Activated naive CD8-positive, alpha-beta T cell treated with anti-CD3 and anti-CD28 coated beads, Interleukin-2, amount 10 ng/mL, durations not matched to agents 7 days and 5 days (primary cell): ENCODE measurements at places on chromosomes 7 and 10. TPM values are rescaled to one million over a fixed set of nuclear protein-coding genes. Genes with fewer than 3 reads are reported as not detected.
A peak's percentile ranks its signal among the peaks of the same experiment; 100 is the strongest.

GRCh38 chr7:132225216-132226030, 350.8 kb downstream of the PLXNA4 start:
- no peak for DNase-seq
- no peaks in the 10 kb centered on the region for H3K4me1 ChIP-seq
- H3K4me3 ChIP-seq = no peak overlapping the region
- H3K36me3 ChIP-seq = peaks cover 7% of the 10 kb centered on the region
- H3K27ac ChIP-seq = no peak overlapping the region
- peaks cover 2% of the 10 kb centered on the region for H3K27me3 ChIP-seq

DNA sequence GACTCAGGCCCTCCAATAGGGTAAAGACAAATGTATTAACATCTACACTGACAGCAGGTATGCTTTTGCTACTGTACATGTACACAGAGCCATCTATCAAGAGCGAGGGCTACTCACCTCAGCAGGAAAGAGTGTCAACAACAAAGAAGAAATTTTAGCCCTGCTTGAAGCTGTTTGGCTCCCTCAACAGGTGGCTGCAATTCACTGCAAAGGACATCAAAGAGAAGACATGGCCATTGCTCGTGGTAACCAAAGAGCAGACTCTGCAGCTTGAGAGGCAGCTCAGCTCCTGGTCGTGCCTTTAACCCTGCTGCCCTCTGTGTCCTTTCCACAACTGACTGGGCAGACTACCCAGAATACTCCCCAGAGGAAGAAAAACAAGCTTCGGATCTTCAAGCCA, 5.1 kb downstream of the AKR1B15 start:
- peaks cover 10% of the 10 kb centered on the region for H3K27me3 ChIP-seq
- H3K27ac ChIP-seq = no peak overlapping the region
- H3K4me3 ChIP-seq = no peak overlapping the region
- H3K4me1 ChIP-seq = no peaks in the 10 kb centered on the region
- no peaks in the 10 kb centered on the region for H3K36me3 ChIP-seq

- H3K27me3 ChIP-seq = no peaks in the 10 kb centered on the region
- peaks cover 23% of the 10 kb centered on the region for H3K36me3 ChIP-seq
- H3K4me3 ChIP-seq = no peak overlapping the region
- H3K4me1 ChIP-seq = peaks cover 3% of the 10 kb centered on the region
- no peak for DNase-seq
- H3K27ac ChIP-seq = no peak overlapping the region
These were observed 18.9 kb upstream of the SUV39H2 start for GRCh38 chr10:14859775-14860174.

- peak overlapping the region; percentile 22 for H3K4me3 ChIP-seq
- DNase-seq = no peak
- peaks cover 12% of the 10 kb centered on the region for H3K4me1 ChIP-seq
- H3K27me3 ChIP-seq = peaks cover 3% of the 10 kb centered on the region
- no peak overlapping the region for H3K27ac ChIP-seq
These were observed 110.4 kb downstream of the GLI3 start for GRCh38 chr7:42126475-42127231.

ANKRD61 gene
- total RNA-seq = not detected

LLCFC1 gene
- total RNA-seq = not detected

CHST3 gene
- total RNA-seq = not detected

RBP3 gene
- not detected for total RNA-seq
